ENCODE measurements at places on chromosomes 3 and 15. TPM values are rescaled to one million over a fixed set of nuclear protein-coding genes. Genes with fewer than 3 reads are reported as not detected.

Gene UTS2B
- total RNA-seq, result 0.55 TPM

DNA sequence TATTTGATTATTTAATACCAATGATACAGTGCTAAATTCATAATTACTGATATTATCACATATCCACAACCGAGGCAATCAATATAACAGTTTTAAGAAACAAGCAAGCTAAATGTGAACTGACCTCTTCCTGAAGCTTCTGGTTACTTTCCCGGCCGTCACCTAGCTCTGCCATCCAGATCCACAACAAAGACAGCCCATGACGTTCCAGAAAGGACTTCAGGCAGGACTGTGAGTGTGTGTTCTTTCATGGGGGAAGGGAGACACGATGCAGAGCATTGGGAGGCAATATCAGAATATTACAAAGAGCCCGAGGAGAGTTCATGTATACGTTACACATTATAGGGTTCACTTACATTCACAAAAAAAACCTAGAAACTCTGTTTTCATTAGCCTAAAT is 77.8 kb downstream of the SETD2 start:
- no peaks in the 10 kb centered on the region for H3K27me3 ChIP-seq
- peaks cover 1% of the 10 kb centered on the region for H3K4me1 ChIP-seq
- no peak for DNase-seq
- H3K36me3 ChIP-seq, result peaks cover 50% of the 10 kb centered on the region
- no peak overlapping the region for H3K27ac ChIP-seq
- no peak overlapping the region for H3K4me3 ChIP-seq

- H3K27ac ChIP-seq, result peak overlapping the region; percentile 85
- H3K4me1 ChIP-seq, result peaks cover 29% of the 10 kb centered on the region
- no peak for DNase-seq
- no peak overlapping the region for H3K4me3 ChIP-seq
These were observed 136.3 kb downstream of the THSD4 start for GRCh38 chr15:71251584-71252043.

Gene CEMIP
- total RNA-seq, result 445 TPM

- no peaks in the 10 kb centered on the region for H3K36me3 ChIP-seq
- no peak overlapping the region for H3K27ac ChIP-seq
- H3K4me3 ChIP-seq, result peak overlapping the region; percentile 81
- H3K4me1 ChIP-seq, result peaks cover 12% of the 10 kb centered on the region
- H3K27me3 ChIP-seq, result peaks cover 9% of the 10 kb centered on the region
These were observed 790 bp downstream of the LAMP3 start for GRCh38 chr3:183161552-183162336.

Gene SLC12A8
- 2.0 TPM for total RNA-seq

Gene CFAP44
- 7.4 TPM for total RNA-seq

- H3K4me1 ChIP-seq, result no peaks in the 10 kb centered on the region
- no peak overlapping the region for H3K27ac ChIP-seq
- no peak overlapping the region for H3K4me3 ChIP-seq
- no peak for DNase-seq
These were observed 21.5 kb downstream of the SENP8 start for GRCh38 chr15:72139667-72140066.

Gene ADAMTS7
- total RNA-seq, result 188 TPM

DNA sequence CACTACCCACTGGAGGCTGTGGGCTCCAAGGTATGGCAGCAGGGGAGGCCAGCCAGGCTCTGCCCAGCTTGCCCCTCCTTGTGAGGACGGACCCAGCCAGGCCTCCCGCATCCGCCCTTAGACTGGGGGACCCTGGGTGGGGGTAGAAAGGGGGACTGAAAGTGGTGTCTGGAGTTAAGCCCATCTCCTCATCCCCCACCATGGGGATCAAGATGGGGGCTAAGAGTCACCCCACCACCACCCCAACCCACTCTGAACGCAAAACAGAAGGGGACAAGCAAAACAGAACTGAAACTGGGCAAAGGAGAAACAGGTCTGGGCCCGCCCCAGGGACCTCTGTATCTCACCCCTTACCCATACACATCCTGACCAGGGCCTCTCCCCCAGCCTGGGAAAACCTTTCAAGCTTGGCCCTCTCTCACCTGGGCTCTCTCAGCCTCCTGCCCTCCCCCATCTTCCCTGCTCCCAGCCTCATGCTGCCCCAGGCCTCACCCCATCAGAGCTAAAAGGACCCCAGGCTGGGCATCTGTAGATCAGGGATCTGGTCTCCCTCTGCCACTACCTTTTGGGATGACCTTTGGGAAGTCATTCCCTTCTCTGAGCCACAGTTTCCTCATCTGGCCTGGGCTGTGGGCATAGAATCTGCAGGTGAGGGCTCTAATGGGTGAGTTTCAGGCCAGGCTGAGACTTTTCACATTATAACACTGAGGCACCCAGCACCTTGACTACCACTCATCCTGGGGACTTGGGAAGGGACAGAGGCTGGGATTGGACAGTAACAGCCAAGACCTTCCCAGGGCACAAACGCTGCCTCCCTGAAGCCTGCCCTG is 30.0 kb upstream of the CYP11A1 start:
- no peak for DNase-seq
- no peaks in the 10 kb centered on the region for H3K36me3 ChIP-seq
- peaks cover 7% of the 10 kb centered on the region for H3K4me1 ChIP-seq

DNA sequence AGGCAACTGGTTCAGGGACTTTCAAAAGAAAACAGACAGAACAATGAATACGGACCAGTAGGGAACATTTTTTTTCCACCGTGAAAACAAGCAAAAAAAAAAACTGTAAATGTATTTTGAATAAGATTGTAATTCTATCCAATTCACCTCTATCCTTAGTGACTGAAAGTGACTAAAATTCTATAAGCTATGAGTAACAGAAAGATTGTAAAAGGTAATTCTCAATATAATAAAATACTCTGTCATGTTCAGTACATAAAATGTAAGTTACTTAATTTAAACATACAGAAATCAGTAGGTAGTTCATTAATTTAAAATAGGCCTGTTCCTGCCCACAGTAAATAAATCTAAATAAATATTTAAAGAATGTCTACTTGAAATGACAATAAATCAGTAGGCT is 368.2 kb upstream of the ARHGEF26 start:
- H3K4me1 ChIP-seq, result no peaks in the 10 kb centered on the region
- no peak for DNase-seq
- no peaks in the 10 kb centered on the region for H3K36me3 ChIP-seq
- no peak overlapping the region for H3K4me3 ChIP-seq
- peaks cover 3% of the 10 kb centered on the region for H3K27me3 ChIP-seq

Gene CNTN6
- total RNA-seq, result 28.8 TPM

- H3K27ac ChIP-seq, result no peak overlapping the region
- DNase-seq, result no peak
- no peaks in the 10 kb centered on the region for H3K27me3 ChIP-seq
- no peak overlapping the region for H3K4me3 ChIP-seq
- H3K36me3 ChIP-seq, result no peaks in the 10 kb centered on the region
- peaks cover 49% of the 10 kb centered on the region for H3K4me1 ChIP-seq
These were observed 7.1 kb upstream of the FSIP1 start for GRCh38 chr15:39789736-39790135.

GRCh38 chr3:839981-840380 is 252.8 kb upstream of the CNTN6 start:
- H3K4me3 ChIP-seq, result no peak overlapping the region
- H3K36me3 ChIP-seq, result no peaks in the 10 kb centered on the region
- H3K27me3 ChIP-seq, result no peaks in the 10 kb centered on the region
- H3K4me1 ChIP-seq, result no peaks in the 10 kb centered on the region
- no peak overlapping the region for H3K27ac ChIP-seq

GRCh38 chr15:70094690-70095311 is 2.9 kb downstream of the TLE3 start:
- H3K36me3 ChIP-seq, result peaks cover 22% of the 10 kb centered on the region
- H3K27ac ChIP-seq, result peak overlapping the region; percentile 50
- no peaks in the 10 kb centered on the region for H3K27me3 ChIP-seq
- H3K4me1 ChIP-seq, result peaks cover 37% of the 10 kb centered on the region
- H3K4me3 ChIP-seq, result peak overlapping the region; percentile 97

Gene TYRO3
- 8.3 TPM for total RNA-seq

Gene P2RY1
- total RNA-seq, result 0.67 TPM

GRCh38 chr15:89072277-89072869 is 15.9 kb upstream of the ABHD2 start:
- peaks cover 3% of the 10 kb centered on the region for H3K27me3 ChIP-seq
- peaks cover 3% of the 10 kb centered on the region for H3K36me3 ChIP-seq
- H3K4me1 ChIP-seq, result no peaks in the 10 kb centered on the region

Gene HCN4
- total RNA-seq, result not detected

Gene C3orf70
- 5.0 TPM for total RNA-seq

GRCh38 chr3:133598405-133598804 is 24.9 kb downstream of the CDV3 start:
- peaks cover 10% of the 10 kb centered on the region for H3K36me3 ChIP-seq
- H3K4me1 ChIP-seq, result peaks cover 3% of the 10 kb centered on the region
- no peak overlapping the region for H3K4me3 ChIP-seq
- H3K27me3 ChIP-seq, result no peaks in the 10 kb centered on the region

- peaks cover 82% of the 10 kb centered on the region for H3K36me3 ChIP-seq
- H3K4me3 ChIP-seq, result no peak overlapping the region
- peak overlapping the region; percentile 31 for H3K27ac ChIP-seq
- H3K27me3 ChIP-seq, result no peaks in the 10 kb centered on the region
- no peak for DNase-seq
These were observed 9.4 kb downstream of the CEMIP start for GRCh38 chr15:80788536-80788935.

Gene C15orf62
- total RNA-seq, result not detected

Gene NR2E3
- total RNA-seq, result not detected

GRCh38 chr3:67947808-67948508 is 293.5 kb upstream of the SUCLG2 start:
- no peak overlapping the region for H3K27ac ChIP-seq
- no peak for DNase-seq
- no peaks in the 10 kb centered on the region for H3K4me1 ChIP-seq
- no peaks in the 10 kb centered on the region for H3K36me3 ChIP-seq

Measured in osteocyte (in vitro differentiated cells).